CD4-positive, alpha-beta T cell treated with Interleukin-15 for 4 hours (primary cell): ENCODE measurements at places on chromosomes 6 and 20.

GRCh38 chr20:2260250-2260649 lies 35.6 kb upstream of the TGM3 start:
- no peak for DNase-seq

GRCh38 chr6:26358511-26358981 lies 6.5 kb upstream of the BTN3A2 start:
- peak; percentile 16 for DNase-seq

DNA sequence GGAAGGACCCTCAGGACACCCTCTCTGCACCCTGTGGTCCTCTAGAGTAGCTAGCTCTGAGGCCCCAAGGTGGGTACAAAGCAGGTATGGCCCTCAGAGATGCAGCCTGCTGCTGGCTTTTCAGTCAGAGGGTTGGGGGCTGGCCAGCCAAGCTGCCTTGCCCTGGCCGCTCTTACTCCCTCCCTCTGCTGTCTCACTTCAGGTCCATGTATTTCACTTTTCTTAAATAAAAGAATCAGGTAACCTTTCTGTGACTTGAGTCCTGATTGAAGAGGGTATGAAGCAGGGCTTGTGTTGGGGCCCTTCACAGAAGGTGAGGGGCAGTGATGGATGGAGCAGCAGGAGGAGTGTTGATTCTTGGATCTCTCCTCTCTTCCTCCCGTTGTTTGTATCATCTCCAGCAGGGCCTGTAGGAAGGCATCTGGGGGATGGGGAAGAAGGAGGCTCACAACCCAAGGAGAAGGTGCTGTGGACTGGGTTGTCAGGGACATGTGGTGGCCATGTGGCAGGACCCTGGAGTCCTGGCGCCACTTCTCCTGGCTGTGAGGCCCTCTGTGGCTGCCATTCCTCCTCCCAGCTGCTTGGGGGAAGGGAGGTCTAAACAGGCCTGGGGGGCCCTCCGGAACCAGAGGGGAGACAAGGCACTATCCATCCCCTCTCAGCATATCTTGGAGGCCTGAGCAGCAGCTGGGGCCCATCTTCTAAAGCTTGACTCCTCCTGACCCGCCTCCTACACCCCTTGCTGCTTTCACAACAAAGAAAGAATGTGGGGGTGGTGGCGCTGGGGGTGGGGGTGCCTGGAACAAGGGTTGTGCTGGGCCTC lies 1.1 kb upstream of the PTK7 start:
- DNase-seq = no peak

GRCh38 chr20:50810842-50811241 lies 16.0 kb downstream of the BCAS4 start:
- no peak for DNase-seq

DNA sequence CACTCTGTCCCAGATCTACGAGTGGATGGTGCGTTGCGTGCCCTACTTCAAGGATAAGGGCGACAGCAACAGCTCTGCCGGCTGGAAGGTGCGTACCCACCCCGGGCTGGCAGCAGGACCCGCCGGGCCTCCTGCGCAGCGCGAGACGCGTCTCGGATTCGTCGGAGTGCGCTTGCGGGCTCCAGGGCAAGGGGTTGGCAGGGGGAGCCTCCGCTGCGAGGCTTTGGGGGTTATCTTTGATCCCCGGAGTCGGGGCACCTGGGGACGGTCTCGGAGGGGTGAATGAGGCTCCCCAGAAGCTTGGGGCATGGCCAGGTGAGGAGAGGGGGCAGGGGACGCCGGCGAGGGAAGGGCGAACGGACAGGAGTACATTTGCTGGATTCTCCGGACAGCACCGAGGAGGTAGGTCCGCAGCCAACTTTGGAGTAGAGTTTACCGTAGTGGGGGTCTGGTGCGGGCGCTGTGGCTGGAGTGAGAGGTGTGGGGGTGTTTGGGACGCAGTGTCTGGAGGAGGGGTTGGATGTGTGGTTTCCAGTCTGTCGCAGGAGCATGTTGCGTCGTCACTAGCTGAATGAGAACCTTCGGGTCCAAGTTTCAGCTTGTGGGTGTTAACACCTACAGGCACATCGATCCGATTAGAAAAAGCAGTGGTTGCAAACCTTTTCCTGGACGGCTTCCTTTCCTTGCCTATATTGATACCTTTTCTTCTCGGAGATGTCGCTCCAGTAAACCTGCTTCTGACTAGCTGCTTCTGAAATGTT lies 1.2 kb downstream of the FOXO3 start:
- no peak for DNase-seq

- no peak for DNase-seq
Observed at GRCh38 chr6:118606858-118607257, 44.5 kb downstream of the CEP85L start.

- DNase-seq = no peak
Observed at GRCh38 chr6:111663692-111664564, 58.2 kb upstream of the TRAF3IP2 start.

- DNase-seq = no peak
Observed at GRCh38 chr6:53630533-53631226, 34.9 kb downstream of the KLHL31 start.

GRCh38 chr6:20411953-20412681 lies 10.4 kb downstream of the E2F3 start:
- DNase-seq = no peak

- DNase-seq = no peak
Observed at GRCh38 chr6:125678601-125679000, 70.8 kb upstream of the HEY2 start.

GRCh38 chr6:168355716-168356522 lies 36.3 kb upstream of the DACT2 start:
- no peak for DNase-seq

- no peak for DNase-seq
Observed at GRCh38 chr20:44068316-44069201, 118.4 kb downstream of the JPH2 start.

DNA sequence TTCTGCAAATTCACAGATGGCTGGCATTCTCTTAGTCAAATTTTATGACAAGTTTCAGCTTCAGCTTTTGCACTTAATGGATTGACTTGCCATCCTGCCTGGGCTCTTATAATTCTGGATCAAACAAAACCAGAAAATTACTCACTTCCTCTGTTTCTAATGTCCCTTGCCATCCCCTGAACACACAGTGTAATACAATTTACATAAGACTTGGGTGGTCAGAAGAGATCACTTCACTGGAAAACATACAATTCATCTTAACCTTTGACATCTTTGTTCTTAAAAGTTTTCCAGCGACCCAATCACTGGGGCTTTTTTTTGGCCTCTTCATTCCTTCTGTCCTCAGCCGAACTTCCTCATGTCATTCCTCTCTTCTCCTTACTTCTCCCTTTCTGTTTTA lies 199.0 kb downstream of the ARHGAP18 start:
- DNase-seq = no peak
